ENCODE measurements at places on chromosomes 1 and 21.

DNA sequence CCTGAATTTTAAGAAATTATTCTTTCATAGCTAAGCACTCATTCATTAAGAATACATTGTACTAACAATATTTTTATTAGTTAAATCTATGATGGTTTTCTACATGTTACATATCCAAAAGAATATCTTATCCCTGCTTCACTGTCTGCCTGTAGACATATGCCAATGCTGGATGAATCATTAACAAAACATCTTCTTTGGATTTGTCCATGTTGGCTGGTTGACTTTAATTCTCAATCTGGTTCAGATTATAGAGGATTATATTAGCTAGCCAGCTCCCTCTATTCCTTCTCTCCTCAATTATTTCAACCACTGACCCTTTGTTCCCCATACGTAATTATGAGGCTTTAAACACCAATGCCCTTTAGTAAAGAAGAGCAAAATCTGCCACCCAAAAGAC, 138.9 kb upstream of the DMRTA2 start:
- DNase-seq: no peak

GRCh38 chr1:43864111-43865045, 69.2 kb upstream of the ARTN start:
- DNase-seq: no peak

- DNase-seq: no peak
Observed at GRCh38 chr1:192061556-192061955, 96.7 kb upstream of the RGS18 start.

DNA sequence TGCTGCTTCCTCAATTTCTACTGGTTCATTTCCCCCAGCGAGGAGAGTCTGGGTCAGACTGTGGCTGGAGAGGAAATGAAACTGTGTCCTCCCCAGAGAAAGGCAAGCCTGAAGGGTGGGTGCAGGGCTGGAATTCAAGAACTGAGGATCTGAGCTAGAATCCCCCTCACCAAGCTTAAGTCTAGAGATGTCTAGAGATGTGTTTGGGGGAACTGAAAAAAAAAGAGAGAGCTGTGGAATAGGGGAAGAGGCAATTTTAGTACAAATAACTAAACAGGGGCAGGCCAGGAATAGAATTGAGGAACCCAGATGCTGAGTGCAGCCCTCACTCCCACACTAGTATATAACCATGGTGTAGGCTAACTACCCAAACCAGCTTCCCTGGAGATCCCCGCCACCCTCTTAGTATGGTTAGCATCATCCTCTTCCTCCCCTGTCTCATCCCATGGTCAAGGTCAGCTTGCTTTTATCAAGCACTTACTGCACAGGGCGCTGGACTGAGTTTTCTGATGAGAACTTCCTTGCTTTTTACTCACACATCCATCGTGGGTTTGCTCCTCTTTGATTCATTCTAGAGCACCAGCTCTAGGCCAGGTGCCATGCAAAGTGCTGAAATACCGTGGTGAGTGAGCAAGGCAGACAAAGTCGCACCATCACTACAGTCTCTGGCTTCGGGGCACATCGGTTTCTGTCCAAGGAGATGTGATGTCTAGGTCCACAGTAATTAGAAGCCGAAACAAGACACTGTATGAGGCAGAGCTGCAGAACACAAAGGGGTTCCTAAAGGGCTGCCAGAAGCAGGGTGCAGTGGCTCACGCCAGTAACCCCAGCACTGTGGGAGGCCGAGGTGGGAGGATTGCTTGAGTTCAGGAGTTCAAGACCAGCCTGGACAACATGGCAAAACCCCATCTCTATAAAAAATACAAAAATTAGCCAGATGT, 112.9 kb upstream of the IPO9 start:
- no peak for DNase-seq

GRCh38 chr21:35840197-35840799, 220.0 kb downstream of the SETD4 start:
- peak; percentile 78 for DNase-seq

- peak; percentile 28 for DNase-seq
Observed at GRCh38 chr1:159882527-159882862, 17.5 kb downstream of the CFAP45 start.

GRCh38 chr1:21893046-21893805, 43.9 kb downstream of the HSPG2 start:
- no peak for DNase-seq

- DNase-seq: peak; percentile 64
Observed at GRCh38 chr1:208132287-208132882, 111.8 kb downstream of the PLXNA2 start.

GRCh38 chr1:79693441-79694114, 687.0 kb upstream of the ADGRL4 start:
- DNase-seq: no peak

DNA sequence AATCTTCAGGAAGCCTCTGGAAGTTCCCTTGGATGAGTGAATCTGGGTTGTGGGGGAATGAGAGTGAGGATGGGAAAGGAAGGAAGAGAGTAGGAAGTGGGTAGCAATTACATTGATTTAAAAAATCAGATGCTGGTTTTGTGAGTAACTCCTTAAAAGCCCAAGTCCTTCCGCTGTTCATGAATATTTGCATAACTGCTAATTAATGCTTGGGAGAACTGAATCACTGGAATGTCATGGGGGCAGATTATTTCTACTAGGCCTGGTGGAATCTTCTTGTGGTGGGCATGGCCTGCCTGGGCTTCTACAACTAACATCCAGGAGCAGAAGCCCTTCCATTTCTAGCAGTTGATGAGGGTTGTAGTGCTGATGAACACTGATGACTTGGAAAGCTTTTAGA, 52.7 kb downstream of the FASLG start:
- no peak for DNase-seq

DNA sequence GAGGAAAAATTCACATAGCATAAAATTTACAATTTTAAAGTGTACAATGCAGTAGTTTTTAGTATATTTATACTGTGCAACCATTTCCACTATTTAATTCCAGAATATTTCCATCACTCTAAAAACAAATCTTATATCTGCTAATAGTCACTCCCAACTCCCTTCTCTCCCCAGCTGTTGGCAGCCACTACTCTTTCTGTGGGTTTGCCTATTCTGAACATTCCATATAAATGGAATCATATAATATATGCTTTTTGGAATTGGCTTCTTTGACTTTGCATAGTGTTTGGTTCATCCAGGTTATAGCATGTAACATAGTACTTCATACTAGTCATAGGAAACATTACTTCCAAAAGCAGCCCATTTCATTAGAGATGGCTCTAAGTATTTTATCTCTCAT, 25.0 kb upstream of the TMEM39B start:
- no peak for DNase-seq

- DNase-seq: no peak
Observed at GRCh38 chr1:202017749-202018467, 7.5 kb downstream of the ELF3 start.

Measured in endothelial cell of umbilical vein (primary cell).